ENCODE measurements at places on chromosomes 5 and 9. TPM values are rescaled to one million over a fixed set of nuclear protein-coding genes. Genes with fewer than 3 reads are reported as not detected.
A peak's percentile ranks its signal among the peaks of the same experiment; 100 is the strongest.

The PCDH1 gene
- not detected for total RNA-seq

The IFNE gene
- not detected for total RNA-seq

The FAM78A gene
- 24.1 TPM for total RNA-seq

DNA sequence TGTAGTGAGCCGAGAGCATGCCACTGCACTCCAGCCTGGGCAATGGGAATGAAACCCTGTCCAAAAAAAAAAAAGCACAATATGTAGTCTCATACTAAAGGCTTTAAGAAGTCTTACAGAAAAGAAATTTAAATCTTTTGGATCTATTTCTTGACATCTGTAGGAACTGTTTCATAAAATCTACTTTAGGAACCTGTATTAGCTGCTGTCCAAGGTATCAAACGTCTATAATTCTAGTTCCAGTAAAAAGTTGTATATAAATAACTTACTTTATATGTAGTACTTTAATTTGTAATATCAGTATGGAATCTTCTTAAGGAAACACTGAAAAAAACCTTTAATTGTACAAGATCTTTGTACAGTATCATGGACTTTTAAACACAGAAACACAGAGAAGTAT lies 106.8 kb upstream of the RASGRF2 start:
- DNase-seq, result no peak

DNA sequence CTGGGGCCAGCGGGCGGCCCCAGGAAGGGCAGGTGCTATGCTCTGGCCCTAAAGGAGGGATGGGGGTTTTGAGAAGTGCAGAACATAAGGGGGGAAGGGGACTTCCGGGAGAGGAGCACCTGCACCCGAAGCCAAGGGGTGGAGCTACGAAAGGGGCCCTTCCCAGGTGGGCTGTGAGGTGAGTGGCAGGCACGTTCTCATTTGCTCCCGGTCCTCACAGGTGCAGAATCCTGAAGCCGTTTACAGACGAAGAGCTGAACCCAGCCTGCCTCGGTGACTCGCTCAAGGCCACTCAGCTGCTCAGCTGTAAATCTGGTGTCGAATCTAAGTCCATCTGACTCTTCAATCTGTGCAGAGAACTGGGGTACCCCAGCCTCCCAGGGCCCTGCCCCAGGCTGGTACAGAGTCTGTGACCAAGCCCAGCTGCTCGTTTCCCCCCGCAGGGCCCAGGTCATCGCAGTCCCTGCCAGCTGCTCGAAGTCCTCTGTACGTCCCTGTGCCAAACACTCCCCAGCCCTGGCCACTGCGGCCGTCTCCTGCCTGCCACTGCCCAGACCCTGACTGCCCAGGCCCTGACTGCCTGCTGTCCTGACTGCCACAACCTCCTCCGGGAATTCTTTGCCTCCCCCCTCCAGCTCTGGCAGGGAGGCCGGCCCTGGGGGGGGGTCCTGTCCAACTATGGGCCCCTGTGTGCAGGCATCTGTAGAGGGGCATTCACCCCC lies 53.8 kb upstream of the RXRA start:
- no peak for DNase-seq

DNA sequence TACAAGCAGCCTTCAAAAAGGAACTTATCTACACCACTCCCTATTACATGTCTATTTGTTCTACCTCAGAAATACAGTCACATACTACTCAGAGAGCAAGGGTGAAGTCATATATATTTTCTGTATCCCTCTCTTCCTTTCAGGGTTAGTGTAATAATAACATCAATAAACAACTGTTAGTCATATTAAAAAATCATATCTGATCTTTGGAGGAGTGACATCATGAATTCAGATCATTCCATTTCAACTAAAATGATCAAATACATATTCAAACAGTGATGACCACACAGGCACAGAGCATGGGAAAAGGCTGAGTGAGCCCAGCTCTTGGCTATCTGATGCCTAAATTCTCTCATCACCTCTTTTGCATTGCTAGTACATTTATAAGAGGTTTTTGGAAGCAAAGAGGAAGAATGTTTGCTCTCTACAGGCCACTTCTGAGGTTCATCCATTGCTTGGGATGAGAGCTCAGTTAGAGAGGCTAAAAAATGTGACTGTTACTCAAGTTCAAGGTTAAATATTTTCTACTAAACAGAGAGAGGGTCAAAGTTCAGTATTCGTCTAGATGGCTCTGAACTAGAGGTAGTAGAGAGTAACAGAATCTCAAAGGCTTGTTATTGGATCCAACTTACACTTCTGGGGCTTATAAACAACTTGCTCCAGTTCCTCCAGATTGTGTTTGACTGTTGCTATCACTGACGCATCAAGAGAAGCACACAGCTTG lies 39.0 kb downstream of the RIGI start:
- DNase-seq, result no peak

DNA sequence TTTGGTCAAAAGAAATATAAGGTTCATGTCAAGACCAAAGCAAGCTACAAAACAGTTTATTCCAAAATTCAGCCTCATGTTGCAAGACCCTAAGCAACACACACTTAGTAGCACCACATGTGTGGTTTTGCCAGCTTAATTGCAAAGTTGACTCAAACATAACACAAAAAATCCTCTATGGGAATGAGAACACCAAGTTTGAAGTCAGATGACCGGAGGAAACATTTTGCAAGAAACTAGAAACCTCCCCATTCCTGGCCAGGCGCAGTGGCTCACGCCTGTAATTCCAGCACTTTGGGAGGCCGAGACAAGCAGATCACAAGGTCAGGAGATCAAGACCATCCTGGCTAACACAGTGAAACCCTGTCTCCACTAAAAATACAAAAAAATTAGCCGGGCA lies 261.8 kb downstream of the EBF1 start:
- DNase-seq, result no peak

DNA sequence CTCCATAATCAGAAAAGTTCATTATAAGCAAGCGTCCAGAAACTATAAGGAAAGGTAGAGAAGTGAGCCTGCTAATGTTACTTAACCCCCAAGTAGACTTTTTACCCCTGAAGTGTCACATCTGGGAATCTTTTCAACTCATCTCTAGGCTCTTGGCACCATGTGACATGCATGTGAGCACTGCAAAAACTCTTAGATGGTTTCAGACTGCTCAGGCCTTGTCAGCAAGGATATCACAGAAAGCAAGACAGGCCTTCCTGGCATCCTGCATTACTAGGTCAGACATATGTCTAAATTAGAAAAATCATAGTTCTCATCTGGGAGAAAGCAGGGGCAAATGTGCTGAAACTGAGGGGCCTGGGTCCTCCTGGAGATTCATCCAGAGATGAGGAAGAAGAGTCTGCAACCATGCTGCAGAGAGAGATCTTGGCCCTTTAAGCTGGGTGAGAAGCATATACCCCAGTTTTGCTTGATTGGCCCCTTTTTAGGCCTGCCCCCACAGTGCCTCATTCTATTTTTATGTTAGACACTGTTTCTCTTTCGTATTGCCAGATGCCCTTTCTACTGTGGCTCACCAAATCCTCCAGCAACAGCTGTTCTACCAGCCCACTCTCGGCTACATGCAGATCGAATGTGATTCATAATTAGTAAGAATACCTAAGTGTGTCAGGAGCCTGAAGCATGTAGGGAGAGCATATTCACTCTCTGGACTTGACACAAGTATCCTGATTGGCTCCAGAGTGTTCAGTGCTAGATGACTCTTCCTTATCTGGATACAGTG lies 19.0 kb downstream of the TMEM8B start:
- peak; percentile 36 for DNase-seq

DNA sequence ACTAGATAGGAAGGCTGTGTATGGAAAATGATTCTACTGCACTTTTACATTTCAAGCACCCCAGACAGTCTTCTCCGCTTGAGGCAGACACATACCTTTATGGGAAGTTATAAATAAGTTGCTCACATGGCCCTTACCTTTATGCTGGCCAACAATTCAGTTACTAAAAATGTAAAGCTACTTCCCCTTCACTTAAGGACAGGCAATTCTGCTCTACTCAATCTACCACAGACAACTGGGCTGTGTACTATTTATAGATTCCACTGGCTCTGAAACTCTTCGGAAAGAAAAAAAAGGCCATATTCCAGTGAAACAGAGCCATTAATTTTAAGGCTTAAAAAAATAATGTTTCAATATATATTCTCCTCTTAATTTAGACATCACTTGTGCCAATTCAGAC lies 59.4 kb downstream of the ELAVL2 start:
- no peak for DNase-seq

GRCh38 chr9:30258094-30258493 lies 2126.3 kb upstream of the ACO1 start:
- no peak for DNase-seq

DNA sequence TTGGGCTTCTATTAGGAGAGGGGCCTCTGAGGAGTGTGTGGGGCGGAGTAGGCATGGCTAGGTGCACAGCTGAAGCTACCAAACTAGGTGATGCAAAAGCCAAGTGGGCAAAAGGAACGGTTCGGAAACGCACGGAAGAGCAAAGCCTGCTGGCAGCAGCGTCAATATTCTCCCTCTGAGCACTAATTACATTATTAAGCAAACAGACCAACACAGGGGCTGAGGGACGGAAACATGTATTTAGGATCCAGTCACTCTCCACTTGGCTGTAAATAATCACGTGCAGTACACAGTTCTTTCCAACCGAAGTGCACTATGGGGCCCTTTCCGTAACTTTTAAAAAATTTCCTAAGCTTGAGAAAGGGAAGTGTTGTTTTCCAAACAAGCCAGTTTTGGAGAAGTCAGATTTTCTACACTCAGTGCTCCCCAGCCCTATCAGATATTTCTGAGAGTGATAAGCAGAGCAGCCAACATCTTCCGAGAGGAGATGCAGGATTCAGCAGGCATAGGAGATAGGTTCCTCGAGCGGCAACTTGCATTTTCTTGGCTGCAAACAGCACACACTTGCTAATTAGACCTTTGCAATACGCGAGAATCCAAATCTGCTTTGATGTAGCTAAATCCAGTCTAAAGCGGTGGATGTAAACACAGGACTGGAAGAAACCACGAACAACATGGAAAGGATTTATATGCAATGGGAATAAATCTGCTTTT lies 217.2 kb upstream of the TBCA start:
- no peak for DNase-seq

GRCh38 chr9:126708178-126708577 lies 94.5 kb downstream of the LMX1B start:
- no peak for DNase-seq

- DNase-seq, result no peak
Observed at GRCh38 chr9:98172604-98173003, 19.8 kb downstream of the CORO2A start.
